ENCODE measurements at places on chromosomes 12 and 14.

GRCh38 chr14:68278576-68279436 is 459.2 kb downstream of the RAD51B start:
- no peak for DNase-seq

DNA sequence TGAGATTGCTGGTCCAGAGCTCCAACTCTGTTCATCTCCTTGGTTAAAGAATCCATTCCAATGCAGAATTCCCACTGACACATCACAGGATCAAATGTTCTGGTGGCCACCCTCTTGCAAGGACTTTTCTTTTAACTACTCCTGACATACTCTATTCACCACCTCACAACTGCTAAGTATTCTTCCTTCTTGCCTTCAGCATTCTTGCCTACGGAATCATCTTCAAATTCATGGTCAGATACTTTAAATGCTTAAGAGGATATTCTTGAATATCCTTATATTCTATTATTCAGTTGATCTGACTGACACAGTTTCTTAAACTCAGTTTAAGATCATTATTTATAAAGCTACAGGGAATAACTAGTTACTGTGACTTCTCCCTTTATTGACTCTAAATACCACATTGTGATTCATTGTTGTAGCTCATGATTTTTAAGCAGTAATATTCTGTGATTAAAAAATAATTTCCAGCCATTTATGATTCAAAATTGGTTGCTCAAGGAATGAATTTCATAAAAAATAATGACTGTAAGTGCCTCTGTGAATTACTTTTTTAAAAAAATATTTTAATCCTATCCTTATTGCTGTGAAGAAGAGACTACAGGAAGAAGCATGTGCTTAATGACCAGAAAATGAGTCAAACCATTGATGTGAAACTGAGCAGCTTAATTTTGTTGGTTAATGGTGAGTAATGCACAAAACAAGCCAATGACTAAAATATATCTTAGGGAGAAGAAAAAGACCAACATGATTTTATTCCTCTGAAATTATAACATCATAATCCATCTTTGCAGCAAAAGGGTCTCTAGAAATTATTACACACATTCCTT is 207.1 kb downstream of the PIK3C2G start:
- no peak for DNase-seq

GRCh38 chr14:104609666-104610065 is 5.1 kb upstream of the TMEM179 start:
- DNase-seq = no peak

- no peak for DNase-seq
These were observed 318.5 kb downstream of the ALG10 start for GRCh38 chr12:34340534-34341361.

DNA sequence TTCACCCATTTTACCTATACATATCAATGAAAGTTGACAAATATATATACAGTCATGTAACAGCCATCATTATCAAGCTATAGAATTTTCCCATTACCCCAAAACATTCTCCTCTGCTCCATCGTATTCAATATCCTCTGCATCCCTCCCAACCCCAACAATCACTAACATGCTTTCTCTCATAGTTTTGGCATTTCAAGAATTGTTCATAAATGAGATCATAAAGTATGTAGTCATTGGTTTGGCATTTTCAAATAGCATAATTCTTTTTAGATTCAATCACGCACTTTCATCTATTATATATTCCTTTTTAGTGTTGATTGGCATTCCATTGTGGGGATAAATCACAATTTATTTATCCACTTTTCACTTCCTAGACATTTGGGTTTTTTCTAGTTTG is 866.0 kb upstream of the TMEM132C start:
- DNase-seq = no peak
